ENCODE measurements at places on chromosomes 5 and 9.

- no peak for DNase-seq
Observed at GRCh38 chr5:169554251-169554650, 29.3 kb upstream of the SPDL1 start.

DNA sequence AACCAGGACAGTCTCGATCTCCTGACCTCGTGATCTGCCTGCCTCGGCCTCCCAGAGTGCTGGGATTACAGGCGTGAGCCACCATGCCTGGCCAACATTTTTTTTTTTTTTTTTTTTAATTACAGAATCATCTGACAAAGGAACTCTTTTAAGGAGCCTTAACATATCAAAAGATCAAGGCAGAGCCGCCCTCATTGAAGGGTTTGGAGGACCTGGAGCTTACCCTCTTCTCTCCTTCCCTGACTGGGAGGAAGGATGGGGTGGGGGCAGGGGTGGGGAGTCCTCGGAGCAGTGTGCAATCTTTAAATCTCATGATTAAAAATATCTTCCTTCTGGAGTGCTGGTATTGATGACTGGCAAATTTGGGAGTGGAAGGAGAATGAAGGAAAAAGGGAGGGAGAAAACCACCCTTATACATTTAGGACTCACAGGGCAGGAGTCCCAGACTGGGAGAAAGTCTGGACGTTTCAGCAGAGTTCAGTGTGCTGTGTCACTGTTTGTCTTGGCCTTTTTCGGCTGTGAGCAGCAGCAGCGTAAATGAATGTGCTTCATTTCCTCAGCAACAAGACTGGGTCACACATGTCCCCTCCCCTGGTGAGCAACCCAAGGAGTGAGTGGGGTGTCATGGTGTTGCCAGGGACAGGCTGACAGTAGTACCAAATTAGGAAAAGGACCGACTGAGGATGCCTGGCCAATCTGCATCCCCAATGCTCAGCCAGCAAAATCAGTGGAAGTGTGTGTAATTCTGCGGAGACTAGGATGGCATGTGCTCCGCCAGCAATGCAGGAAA, 115.3 kb upstream of the BNC2 start:
- no peak for DNase-seq

GRCh38 chr5:57841676-57842363, 359.2 kb upstream of the ACTBL2 start:
- DNase-seq = no peak

GRCh38 chr9:16453390-16453789, 417.1 kb downstream of the BNC2 start:
- no peak for DNase-seq

GRCh38 chr5:3320317-3320875, 275.2 kb upstream of the IRX1 start:
- no peak for DNase-seq

- no peak for DNase-seq
Observed at GRCh38 chr9:108816037-108816436, 39.7 kb downstream of the ACTL7B start.

- DNase-seq = no peak
Observed at GRCh38 chr5:125451622-125452021, 705.2 kb upstream of the ZNF608 start.

Data from stimulated activated CD8-positive, alpha-beta memory T cell treated with anti-CD3 and anti-CD28 coated beads, Interleukin-4, amount 100 ng/mL, for 1 hour (primary cell).